ENCODE measurements at places on chromosomes 11 and 22. TPM values are rescaled to one million over a fixed set of nuclear protein-coding genes. Genes with fewer than 3 reads are reported as not detected.

The SCGB1A1 gene
- not detected for polyA plus RNA-seq

The SEC14L6 gene
- 0.84 TPM for polyA plus RNA-seq

GRCh38 chr11:102396708-102397563 lies 49.9 kb downstream of the BIRC2 start:
- DNase-seq, result no peak

DNA sequence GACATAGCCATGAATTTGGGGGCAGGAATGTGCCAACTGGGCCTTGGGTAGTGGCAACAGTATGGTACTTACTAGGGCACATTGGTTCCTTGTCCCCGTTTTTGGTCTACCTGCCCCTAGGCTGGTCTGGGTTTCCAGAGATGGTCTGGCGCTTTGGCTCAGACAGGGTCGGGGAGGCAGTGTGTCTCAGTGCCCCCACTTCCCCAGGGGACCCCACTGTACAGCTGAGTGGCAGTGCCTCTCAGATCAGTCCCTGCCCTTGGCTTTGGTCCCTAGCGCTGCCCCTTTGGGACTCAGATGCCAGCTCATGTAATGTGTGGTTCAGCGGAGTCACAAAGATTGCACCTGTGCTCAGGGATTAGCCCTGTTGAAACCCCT lies 3.3 kb downstream of the RIC8A start:
- DNase-seq, result no peak

- no peak for DNase-seq
Measured at GRCh38 chr22:29307596-29308147, 1.2 kb downstream of the GAS2L1 start.

DNA sequence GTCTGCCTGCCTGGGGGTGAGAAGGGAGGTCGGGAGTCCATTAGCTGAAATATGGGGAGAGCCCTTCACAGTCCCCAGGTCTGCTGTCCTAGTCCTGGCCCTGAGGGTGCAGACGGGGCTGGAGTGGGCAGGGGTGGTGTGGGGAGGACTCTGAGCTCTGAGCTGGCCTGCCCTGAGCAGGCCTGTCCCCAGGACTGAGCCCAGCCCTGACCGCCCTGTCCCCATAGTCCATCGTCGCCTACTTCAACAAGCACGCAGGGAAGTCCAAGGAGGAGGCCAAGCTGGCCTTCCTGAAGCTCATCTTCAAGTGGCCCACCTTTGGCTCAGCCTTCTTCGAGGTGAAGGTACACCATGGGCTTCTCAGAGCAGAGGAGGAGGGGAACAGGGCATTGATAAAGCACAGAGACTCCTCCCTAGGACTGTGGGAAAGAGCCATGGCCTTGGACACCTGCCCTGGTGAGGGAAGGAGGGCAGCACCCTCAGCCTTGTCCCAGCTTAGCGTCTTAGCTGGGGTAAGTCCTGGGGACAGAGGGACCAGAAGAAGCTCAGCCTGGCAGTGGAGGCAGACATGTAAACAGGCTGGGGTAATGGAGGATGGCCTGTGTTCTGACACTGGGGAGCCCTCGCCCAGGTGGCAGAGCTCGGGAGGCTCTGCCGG lies 83.7 kb downstream of the MYO7A start:
- DNase-seq, result no peak

DNA sequence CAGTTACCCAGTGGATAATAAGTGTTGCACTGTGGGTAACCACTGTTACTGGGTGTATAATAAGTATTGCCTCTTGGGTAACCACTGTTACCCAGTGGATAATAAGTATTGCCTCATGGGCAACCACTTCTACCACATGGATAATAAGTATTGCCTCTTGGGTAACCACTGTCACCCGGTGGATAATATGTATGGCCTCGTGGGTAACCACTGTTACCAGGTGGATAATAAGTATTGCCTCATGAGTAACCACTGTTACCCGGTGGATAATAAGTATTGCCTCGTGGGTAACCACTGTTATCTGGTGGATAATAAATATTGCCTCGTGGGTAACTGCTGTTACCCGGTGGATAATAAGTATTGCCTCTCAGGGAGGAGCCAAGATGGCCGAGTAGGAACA lies 29.7 kb upstream of the NXPE4 start:
- DNase-seq, result no peak

GRCh38 chr11:127492029-127492428 lies 491.5 kb upstream of the KIRREL3 start:
- DNase-seq, result no peak

Data from GM23338 (cell line).